Prostate gland (tissue), 2 donors: ENCODE measurements at places on chromosomes 6 and 20. TPM values are rescaled to one million over a fixed set of nuclear protein-coding genes. Genes with fewer than 3 reads are reported as not detected.
A peak's percentile ranks its signal among the peaks of the same experiment; 100 is the strongest.

- no peak overlapping the region for H3K27ac ChIP-seq
- no peak for DNase-seq
- H3K36me3 ChIP-seq = peaks cover 2% of the 10 kb centered on the region
Observed at GRCh38 chr20:49270177-49270576, 7.7 kb downstream of the ZNFX1 start.

- no peaks in the 10 kb centered on the region for H3K4me1 ChIP-seq
- no peak overlapping the region for H3K27ac ChIP-seq
- no peaks in the 10 kb centered on the region for H3K36me3 ChIP-seq
Observed at GRCh38 chr6:25166955-25167748, 112.0 kb upstream of the CARMIL1 start.

- no peaks in the 10 kb centered on the region for H3K27me3 ChIP-seq
- no peak for DNase-seq
- H3K27ac ChIP-seq = no peak overlapping the region
- no peaks in the 10 kb centered on the region for H3K36me3 ChIP-seq
- H3K4me3 ChIP-seq = no peak overlapping the region
- H3K4me1 ChIP-seq = no peaks in the 10 kb centered on the region
Observed at GRCh38 chr6:56047931-56048540, 172.6 kb upstream of the BMP5 start.

DNA sequence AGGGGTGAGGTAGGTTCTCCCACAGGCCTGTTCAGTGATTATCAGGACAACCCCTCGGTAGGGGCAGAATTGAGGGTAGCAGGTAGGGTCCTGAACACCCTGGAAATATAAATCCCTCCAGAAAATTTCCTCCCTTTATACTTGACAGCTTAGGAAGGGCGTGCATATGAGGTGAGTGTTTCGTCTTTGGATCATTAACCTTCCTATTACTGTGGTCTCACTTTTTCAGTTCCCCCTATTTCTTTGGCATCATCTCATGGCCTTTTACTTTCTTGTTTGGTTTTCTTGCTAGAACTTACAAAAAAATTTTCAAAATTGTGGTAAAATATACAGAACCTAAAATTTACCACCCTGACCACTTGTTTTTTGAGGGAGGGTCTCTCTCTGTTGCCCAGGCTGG, 18.7 kb upstream of the EPB41L1 start:
- no peak overlapping the region for H3K4me3 ChIP-seq
- no peak for DNase-seq
- no peaks in the 10 kb centered on the region for H3K36me3 ChIP-seq
- peaks cover 4% of the 10 kb centered on the region for H3K4me1 ChIP-seq

- no peak for DNase-seq
- H3K27ac ChIP-seq = no peak overlapping the region
- H3K36me3 ChIP-seq = no peaks in the 10 kb centered on the region
- H3K27me3 ChIP-seq = no peaks in the 10 kb centered on the region
- H3K4me1 ChIP-seq = no peaks in the 10 kb centered on the region
Observed at GRCh38 chr6:65182681-65183080, 524.3 kb downstream of the EYS start.

- no peaks in the 10 kb centered on the region for H3K36me3 ChIP-seq
- H3K4me1 ChIP-seq = no peaks in the 10 kb centered on the region
- no peak within 1 kb of the TSS for H3K4me3 ChIP-seq
Observed at GRCh38 chr20:63547725-63548480, at the start of gene SRMS. Gene SRMS (minus strand): TSS chr20:63547749. CDS start chr20:63547463, 286 bp downstream.

DNA sequence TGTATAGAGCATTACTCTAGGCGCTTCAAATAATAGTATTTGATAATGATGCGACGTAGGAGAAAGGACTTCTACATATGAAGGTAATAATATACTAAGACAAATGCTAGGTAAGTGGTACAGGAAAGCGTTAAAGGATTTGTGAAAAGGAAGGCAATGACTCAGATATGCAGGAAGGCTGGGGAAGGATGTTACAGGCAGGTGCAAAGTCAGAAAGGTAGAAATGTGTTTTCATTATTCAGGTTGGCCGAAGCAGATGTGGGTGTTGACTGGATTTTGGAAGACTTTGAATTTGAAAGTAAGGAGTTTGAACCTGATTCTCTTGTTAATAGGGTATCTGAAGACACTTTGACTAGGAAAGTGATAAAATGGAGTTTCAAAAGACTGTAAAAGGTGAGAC, 51.0 kb downstream of the STK4 start:
- H3K27ac ChIP-seq = no peak overlapping the region
- DNase-seq = no peak
- no peaks in the 10 kb centered on the region for H3K27me3 ChIP-seq
- no peaks in the 10 kb centered on the region for H3K36me3 ChIP-seq

DNA sequence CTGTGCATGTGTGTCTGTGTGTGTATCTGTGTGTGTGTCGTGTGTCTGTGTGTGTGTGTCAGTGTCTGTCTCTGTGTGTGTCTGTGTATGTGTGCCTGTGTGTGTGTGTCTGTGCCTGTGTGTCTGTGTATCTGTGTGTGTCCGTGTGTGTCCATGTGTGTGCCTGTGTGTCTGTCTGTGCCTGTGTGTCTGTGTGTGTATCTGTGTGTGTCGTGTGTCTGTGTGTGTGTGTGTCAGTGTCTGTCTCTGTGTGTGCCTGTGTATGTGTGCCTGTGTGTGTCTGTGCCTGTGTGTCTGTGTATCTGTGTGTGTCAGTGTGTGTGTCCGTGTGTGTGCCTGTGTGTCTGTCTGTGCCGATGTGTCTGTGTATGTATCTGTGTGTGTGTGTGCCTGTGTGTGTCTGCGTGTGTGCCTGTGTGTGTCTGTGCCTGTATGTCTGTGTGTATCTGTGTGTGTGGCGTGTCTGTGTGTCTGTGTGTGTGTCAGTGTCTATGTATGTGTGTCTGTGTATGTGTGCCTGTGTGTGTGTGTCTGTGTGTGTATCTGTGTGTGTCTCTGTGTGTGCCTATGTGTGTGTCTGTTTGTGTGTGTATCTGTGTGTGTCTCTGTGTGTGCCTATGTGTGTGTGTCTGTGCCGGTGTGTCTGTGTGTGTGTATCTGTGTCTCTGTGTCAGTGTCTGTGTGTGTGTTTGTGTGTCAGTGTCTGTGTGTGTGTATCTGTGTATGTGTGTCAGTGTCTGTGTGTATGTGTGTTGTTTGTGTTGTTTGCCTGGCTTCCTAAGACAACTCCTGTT, 11.6 kb downstream of the SNPH start:
- no peaks in the 10 kb centered on the region for H3K36me3 ChIP-seq
- no peak overlapping the region for H3K4me3 ChIP-seq
- H3K27ac ChIP-seq = no peak overlapping the region
- H3K4me1 ChIP-seq = no peaks in the 10 kb centered on the region

DNA sequence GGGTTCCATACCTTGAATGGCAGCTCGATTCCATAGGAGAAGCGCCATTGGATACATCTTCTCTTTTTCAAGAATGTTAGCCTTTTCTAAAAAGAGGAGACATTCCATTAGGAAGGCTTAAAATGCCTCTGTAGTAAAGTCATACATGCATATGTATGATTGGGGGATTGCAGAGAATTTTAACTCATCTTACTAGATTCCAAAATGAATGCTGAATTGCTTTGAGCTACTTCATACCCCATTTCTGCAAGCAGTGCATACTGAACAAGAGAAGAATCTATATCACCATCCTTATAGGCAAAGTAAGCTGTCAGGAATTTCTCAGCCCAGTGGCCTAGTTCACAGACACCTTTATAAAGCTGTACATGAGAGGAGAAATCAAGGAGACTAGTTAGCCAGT, 80.3 kb downstream of the NDUFAF5 start:
- DNase-seq = no peak
- H3K27ac ChIP-seq = peak overlapping the region; percentile 46
- no peaks in the 10 kb centered on the region for H3K27me3 ChIP-seq
- H3K4me1 ChIP-seq = no peaks in the 10 kb centered on the region
- no peak overlapping the region for H3K4me3 ChIP-seq

DNA sequence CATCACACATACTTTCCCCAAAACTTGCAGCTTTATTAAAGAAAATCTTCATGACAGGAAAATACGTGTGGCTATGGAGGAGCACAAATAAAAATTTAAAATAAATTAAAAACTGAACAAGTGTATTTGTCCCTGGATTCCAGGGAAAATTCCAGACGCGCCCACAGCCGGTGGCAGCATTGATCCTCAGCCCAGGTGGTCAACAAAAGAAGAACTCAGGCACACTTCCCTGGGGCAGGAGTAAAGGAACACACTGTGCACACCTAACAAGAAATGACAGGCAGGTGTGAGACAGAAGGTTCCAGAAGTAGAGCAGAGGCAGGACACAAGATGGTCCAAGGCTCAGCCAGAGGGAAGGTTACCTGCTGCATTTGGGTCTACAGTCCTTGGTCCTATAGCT, 36.3 kb downstream of the FOXA2 start:
- H3K36me3 ChIP-seq = no peaks in the 10 kb centered on the region
- DNase-seq = no peak
- H3K4me1 ChIP-seq = no peaks in the 10 kb centered on the region
- H3K4me3 ChIP-seq = no peak overlapping the region

DNA sequence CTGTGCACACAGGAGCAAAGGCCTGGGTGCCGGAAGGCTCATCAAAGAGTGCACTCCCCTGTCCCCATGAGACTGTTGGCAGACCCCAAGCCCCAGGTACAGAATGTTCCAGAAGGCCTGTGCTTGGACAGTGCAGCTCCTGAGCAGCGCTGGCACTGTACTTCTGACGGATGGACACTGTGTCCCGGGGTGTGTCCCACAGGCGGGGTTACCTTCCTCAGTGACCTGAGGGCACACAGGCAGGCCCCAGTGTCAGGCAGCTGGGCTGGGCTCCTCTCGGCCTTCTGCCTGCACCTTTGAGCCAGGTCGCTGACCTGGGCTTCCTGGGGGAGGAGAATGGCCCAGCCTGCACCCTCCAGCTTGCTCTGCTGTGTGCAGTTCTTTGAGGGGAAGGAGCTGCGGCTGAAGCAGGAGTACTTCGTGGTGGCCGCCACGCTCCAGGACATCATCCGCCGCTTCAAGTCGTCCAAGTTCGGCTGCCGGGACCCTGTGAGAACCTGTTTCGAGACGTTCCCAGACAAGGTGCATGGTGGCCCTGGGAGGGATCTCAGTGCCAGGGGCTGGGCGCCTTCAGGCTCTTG, 30.1 kb downstream of the PYGB start:
- H3K27ac ChIP-seq = peak overlapping the region; percentile 19
- no peak overlapping the region for H3K4me3 ChIP-seq
- H3K36me3 ChIP-seq = peaks cover under 1% of the 10 kb centered on the region
- DNase-seq = no peak
- H3K4me1 ChIP-seq = peaks cover 28% of the 10 kb centered on the region

DNA sequence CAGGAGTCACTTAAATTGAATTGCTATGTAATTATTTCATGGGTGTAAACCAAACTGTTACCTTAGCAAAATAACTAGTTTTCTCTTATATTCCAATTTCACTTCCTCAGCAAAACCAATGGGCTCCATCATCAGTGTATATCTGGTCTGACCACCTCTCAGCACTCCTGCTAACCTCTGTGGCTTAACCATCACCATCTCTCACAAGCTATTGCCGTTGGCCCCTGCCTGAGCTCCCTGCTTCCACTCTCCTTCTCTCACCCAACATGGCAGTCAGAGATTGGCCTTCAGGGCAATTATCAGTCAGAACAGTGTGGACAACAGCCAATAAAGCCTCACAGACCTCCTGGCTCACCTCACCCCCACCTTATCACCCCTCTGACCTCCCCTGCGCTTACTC, 124.0 kb downstream of the CARMIL1 start:
- no peaks in the 10 kb centered on the region for H3K27me3 ChIP-seq
- DNase-seq = no peak
- no peaks in the 10 kb centered on the region for H3K4me1 ChIP-seq
- H3K27ac ChIP-seq = no peak overlapping the region
- no peaks in the 10 kb centered on the region for H3K36me3 ChIP-seq
- no peak overlapping the region for H3K4me3 ChIP-seq

GRCh38 chr6:5997420-5997987, 9.2 kb downstream of the NRN1 start:
- H3K27ac ChIP-seq = no peak overlapping the region
- peaks cover 75% of the 10 kb centered on the region for H3K27me3 ChIP-seq

DNA sequence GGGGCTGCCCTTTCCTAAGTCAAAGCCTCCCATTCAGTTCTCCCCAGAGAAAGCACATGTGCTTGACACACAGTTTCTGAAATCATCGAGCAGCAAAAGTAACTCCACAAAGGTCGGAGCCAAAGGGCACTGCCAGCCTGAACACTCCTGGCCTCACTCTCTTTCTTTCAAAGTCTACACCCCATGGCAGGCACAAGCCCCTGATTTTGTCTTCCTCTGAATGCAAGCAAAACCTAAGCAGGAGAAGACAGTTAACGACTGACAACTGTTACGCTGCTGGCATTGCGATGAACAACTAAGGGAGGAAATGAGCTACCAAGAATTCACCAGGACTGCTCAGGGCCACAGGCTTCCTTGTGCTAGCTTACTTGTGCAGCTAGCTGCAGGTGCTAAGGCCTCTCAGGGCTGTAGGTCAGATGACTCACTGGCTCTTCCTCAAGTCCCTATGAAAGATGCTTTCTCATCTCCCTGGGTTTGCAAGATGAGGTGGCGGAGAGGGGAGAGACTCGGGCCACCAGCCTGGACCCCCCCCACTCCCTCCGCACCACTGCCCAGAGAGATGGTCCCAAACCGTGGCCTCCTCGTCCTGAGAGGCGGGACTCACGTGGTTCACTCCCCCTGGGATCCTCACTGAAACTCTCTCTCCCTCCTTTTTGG, 208.2 kb downstream of the DLL1 start:
- no peak overlapping the region for H3K4me3 ChIP-seq
- H3K36me3 ChIP-seq = no peaks in the 10 kb centered on the region
- H3K4me1 ChIP-seq = no peaks in the 10 kb centered on the region

DNA sequence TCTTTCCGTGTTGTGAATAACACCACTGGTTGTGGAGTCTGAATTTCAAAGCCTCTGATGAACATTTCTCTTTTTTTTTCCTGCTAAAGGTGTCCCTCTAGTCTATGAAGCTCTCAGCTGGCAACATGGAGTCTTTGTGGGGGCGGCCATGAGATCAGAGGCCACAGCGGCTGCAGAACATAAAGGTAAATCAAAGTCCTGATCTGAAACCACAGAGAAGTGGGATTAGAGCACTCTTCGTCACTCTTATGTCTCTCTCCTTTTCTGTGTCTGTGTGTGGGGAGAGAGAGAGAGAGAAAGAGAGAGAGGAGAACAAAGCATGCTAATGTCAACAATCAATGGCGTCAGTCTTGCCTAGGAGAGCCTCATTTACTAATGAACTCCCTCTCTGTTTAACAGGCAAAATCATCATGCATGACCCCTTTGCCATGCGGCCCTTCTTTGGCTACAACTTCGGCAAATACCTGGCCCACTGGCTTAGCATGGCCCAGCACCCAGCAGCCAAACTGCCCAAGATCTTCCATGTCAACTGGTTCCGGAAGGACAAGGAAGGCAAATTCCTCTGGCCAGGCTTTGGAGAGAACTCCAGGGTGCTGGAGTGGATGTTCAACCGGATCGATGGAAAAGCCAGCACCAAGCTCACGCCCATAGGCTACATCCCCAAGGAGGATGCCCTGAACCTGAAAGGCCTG, 4.2 kb downstream of the PCK1 start:
- no peaks in the 10 kb centered on the region for H3K36me3 ChIP-seq
- no peaks in the 10 kb centered on the region for H3K27me3 ChIP-seq
- no peak overlapping the region for H3K4me3 ChIP-seq

The HUS1B gene
- 6.1 TPM for total RNA-seq

The CCN2 gene
- 120 TPM for total RNA-seq

The PTPRA gene
- 83.6 TPM for total RNA-seq

The FABP7 gene
- total RNA-seq = not detected

The FUT9 gene
- 1.2 TPM for total RNA-seq

The CDH4 gene
- total RNA-seq = 2.2 TPM

The DNMT3B gene
- total RNA-seq = 11.5 TPM

The TPD52L1 gene
- total RNA-seq = 105 TPM

The WFDC2 gene
- 100.0 TPM for total RNA-seq

The TTLL9 gene
- total RNA-seq = not detected

The ZNF133 gene
- total RNA-seq = 23.1 TPM

The CNPY3 gene
- 52.3 TPM for total RNA-seq

The MPC1 gene
- total RNA-seq = 25.3 TPM

The RIPOR3 gene
- total RNA-seq = 11.3 TPM
